ENCODE measurements at places on chromosomes 13 and 19.
A peak's percentile ranks its signal among the peaks of the same experiment; 100 is the strongest.

- peak; percentile 84 for DNase-seq
Measured at GRCh38 chr19:34134190-34135053, 37.9 kb upstream of the LSM14A start.

DNA sequence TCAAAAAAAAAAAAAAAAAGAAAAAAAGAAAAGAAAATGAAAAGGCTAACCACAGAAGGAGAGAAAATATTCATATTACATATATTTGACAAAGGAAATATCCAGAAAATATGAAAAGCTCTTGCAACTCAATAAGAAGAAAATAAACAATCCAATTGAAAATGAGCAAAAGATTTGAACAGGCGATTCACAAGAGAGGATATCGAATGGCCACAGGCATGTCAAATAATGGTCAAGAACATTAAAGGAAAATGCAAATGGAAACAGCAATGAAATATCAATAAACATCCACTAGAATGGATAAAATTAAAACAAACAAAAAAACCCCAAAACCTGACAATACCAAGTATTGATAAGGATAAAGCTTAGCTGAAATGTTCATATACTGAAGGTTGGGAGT lies 8.1 kb downstream of the LGALS7 start:
- DNase-seq, result no peak

DNA sequence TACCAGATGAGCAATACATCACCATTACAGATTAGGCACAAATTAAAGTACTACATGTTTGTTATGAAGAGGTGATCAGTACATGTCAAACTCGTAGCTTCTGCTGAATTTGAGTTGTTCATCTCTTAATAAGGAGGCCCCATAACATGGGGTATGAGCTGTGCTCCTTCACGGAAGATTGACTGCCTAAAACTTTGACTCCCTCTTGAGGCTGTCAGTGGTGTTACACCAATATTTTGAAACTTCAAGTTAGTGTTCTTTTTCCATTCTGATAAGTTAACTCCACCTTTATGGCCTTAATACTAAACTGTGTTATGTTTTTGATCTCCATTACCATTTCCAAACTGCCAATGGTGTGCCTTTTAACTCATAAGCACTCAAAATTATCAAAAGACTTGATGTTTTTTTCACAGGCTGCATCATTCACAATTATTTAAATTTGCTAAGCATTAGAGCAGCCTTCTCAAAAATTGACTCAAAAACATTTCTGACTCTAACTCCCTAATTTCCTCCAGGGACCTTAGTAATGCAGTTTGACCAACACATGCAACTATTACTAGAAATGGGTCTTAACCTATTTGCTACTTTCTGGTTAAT lies 1591.5 kb downstream of the PCDH9 start:
- no peak for DNase-seq

DNA sequence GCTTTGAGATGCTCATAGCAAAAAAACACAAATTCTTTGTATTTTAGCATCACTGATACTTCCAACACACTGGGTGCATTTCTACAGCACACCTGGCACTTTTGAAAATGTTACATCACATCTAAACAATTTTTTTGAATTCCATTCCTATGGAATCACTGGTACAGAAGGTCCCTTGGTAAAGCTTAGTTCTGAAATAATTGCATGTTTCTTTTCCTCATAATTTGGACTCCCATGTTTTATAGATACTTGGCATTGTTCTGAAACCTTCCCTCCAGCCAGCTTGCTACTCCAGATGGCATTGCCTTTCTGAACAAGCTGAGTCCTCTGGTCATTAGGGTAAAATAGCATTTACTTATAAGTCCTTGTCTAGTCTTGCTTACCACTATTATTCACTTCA lies 481.3 kb upstream of the GPC6 start:
- DNase-seq, result no peak

DNA sequence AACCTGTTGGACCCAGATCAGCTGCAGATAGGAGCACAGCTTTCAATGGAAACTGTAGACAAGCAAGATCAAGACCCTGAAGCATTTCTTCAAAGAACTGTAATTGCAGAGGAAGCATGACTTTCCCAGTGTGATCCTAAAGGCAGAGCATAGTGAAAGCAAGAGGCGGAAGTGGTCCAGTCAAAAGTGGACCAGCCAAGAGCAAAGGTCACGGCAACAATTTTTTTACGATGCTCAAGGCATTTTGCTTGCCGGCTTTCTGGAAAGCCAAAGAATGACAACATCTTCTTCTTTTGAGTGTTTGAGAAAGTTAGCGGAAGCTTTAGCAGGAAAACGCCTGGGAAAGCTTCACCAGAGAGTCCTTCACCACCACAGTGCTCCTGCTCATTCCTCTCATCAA lies 111.6 kb downstream of the RNF17 start:
- no peak for DNase-seq

DNA sequence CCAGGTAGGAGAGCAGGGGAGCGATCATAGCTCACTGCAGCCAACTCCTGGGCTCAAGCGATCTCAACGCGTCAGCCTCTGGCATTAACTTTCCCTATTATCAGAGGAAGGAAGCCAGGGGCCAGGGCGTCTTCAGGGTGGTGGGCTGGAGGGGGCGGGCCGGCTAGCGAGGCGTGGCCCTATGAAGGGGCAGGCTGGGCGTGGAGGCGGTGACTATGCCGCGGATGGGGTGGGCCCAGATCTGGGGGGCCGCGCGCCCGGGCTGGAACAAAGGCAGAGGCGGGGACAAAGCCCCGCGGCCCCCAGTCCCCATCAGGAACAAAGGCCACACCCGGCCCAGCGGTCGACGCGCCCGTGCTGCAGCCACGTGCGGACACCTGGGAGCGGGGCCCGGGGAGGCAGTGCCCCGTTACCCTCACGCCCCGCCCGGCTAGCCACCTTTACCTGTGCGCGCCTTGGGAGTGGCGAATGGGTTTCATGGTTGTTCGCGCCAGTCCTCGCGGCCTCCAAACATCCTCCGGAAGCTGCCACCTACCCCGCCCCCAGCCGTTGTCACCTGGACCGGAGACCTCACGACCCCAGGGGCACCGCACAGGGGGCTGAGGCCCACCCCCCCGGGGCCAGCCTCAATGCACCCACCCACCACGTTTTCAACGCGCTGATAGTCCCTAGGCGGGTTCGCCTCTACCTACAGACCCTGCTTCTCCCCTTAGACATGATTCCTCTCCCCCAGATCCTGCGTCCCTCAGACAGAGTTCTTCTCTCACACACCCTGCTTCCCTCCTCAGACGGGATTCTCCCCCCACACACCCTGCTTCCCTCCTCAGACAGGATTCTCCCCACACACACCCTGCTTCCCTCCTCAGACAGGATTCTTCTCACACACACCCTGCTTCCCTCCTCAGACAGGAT lies 5.4 kb upstream of the TRIM28 start:
- no peak for DNase-seq

DNA sequence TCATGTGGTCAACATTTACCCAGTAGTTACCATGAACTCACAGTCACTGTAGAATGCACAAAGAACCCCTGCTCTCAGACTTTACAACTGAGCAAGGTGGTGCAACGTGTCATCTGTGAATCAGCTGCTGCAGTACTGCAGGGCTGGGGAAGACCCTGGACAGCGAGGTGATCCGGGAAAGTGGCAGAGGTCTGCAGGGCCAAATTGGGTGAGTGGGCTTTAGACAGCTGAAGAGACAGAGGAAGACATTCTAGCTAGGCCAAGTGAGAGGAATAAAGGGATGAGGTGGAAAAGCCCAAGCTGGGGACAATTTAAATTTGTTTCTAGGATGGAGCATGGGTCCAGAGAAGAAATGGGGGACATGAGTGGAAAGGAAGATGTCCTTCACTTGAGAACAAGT lies 270.5 kb downstream of the DCLK1 start:
- DNase-seq, result no peak

- no peak for DNase-seq
Measured at GRCh38 chr19:16139752-16140151, 3.7 kb upstream of the HSH2D start.

GRCh38 chr19:2524840-2525723 lies 49.2 kb downstream of the GADD45B start:
- no peak for DNase-seq

- no peak for DNase-seq
Measured at GRCh38 chr13:83508771-83509301, 373.4 kb downstream of the SLITRK1 start.

DNA sequence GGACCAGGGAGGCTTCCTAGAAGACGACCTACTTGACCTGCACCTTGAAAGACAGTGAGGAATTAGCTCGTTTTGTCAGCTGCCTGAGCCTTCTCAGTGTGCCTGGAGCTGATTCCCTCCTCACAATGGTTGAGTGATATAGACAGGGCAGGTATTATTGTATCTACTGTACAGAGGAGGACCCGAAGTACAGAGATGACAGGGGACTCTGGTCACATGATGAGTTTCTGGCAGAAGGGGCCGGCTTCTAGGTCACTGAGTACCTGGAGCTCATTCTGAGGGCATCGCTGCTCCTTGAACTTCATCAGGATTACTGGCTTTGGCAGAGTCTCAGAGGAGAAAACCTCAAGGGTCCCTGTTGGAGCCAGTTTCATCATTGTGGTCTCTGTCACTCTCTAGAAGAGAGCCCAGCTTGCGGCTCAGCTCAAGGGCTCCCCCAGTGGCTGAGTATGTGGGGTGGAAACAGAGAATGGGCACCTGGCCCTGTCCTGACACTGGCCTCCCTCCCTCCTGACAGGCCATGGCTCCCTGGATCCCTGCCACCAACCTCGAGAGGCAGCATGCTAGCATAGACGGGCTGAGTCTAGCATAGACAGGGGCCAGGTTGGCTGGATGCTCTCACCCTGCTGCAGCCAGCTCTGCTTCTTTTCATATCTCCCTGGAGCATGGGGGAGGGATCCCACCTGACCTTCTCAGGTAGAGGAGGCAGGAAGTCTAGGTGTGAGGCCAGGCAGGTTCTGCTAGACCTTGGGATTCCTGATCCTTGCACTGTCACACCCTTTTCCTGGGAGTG lies 38.7 kb downstream of the NFIX start:
- no peak for DNase-seq

GRCh38 chr19:9862938-9863337 lies 27.8 kb downstream of the PIN1 start:
- no peak for DNase-seq

DNA sequence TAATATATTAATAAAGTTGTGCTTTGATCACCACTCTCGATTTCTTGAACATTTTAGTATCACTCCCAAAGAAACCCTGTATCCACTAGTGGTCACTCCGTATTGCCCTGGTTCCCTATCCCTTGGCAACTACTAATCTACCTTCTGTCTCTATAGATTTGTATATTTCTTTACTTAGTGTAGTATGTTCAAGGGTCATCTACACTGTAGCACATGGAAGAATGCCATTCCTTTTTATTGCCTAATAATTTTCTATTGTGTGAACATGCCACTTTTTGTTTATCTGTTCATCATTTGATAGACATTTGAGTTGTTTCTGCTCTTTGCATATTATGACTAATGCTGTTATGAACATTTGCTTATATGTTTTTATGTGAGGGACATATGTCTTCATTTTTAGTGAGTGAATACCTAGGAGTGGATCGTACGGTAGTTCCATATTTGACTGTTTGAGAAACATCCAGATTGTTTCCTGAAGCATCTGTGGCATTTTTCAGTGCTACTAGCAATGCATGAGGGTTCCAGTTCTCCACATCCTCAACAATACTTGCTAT lies 254.0 kb downstream of the GPC6 start:
- DNase-seq, result no peak

DNA sequence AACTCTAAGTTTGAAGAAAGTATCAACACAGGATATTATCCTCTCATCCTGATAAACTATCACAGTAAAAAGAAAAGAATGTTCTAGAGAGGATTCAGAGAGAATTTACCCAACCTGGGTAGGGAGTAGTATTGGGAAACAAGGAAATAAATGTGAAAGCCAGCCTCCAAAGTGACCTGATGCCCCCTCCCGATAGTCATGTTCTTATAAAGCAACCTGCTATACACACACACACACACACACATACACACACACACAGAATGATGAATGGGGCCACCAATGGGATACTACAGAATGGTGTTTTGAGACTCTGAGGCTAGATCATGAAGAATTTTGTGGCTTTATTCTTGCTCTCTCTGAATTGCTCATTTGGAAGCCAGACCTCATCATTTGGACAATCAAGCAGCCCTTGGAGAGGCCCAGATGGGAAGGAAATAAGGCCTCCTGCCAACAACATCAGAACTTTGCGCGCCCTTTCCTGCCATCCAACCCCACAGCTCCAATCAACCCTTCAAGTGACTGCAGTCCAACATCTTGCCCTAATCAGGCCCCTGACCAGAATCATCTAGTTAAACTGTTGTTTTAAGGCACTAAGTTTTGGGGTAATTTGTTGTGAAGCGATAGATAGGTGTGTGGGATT lies 807.9 kb upstream of the ARGLU1 start:
- no peak for DNase-seq

DNA sequence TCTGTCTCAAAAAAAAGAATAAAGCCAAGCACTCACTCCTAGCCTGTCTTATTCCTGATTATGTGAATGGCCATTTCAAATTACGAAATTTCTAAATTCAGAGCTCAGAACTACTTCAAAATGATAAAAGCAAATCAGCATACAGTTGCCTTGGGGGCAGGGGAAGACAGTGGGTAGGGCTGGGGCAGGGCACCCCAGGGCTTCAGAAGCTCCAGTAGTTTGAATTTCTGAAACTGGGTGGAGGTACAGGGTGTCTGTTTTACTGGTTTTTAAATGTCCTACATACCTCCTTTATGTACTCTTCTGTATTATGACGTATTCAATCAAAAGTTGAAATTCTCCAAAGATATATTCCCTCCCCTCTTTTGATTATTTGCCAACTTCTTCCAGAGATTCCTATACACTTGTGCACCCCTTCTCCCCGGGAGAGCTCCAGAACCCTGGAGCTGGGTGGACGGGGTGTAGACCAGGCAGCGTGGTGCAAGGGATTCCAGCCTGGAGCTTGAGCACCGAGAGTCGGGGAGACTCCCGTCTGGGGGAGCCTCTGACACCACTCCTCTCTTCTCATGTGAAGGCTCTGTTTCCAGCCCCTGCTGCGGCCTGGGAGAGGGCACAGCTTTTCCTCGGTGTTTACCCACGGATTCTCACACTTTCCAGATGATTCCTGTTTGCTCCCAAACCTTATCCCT lies 84.7 kb upstream of the GPR183 start:
- no peak for DNase-seq

- DNase-seq, result no peak
Measured at GRCh38 chr19:18610245-18610555, 2.5 kb upstream of the TMEM59L start.

GRCh38 chr13:40692946-40693345 lies 26.5 kb upstream of the FOXO1 start:
- DNase-seq, result no peak

DNA sequence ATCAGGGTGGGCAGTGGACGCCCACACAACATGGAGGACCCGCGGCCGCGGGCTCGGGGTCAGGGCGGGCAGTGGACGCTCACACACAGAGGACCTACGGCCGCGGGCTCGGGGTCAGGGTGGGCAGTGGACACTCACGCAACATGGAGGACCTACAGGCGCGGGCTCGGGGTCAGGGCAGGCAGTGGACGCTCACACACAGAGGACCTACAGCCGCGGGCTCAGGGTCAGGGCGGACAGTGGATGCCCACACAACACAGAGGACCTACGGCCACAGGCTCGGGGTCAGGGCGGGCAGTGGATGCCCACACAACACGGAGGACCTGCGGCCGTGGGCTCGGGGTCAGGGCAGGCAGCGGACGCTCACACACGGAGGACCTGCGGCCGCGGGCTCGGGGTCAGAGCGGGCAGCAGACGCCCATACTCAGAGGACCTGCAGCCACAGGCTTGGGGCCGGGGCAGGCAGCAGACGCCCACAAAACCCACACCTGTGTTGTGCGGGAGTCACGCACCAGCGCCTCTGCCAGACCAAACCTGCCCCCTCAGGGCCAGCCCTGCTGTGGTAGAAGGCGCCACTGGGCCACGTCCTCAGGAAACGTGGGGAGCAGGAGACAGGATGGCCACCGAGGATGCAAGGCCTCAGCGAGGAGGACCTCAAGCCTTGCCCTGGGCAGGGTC lies 27.6 kb upstream of the C13orf46 start:
- no peak for DNase-seq

- DNase-seq, result no peak
Measured at GRCh38 chr13:92966900-92967299, 259.7 kb upstream of the GPC6 start.
